Nucleus accumbens (tissue), 56 donors: ENCODE measurements at places on chromosomes 1 and 21.

DNA sequence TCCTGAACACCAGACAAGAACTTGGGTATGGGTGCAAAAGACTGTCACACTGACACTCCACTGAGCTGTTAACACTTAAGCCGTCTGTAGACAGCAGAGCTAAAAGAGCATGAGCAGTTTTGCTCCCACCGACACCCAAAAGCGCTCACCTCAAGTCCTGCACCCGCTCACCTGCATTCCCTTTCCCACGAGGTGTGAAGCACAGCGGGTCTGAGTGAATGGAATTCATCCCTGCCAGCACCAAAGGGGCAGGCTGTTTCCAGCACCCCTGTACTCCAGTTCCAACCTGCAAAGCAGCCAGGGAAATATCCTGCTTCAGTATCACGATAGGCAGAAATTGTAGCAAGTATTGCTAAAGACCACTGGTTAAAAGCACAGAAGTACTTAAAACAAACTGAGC lies 28.8 kb downstream of the KRTAP21-3 start:
- DNase-seq: no peak

DNA sequence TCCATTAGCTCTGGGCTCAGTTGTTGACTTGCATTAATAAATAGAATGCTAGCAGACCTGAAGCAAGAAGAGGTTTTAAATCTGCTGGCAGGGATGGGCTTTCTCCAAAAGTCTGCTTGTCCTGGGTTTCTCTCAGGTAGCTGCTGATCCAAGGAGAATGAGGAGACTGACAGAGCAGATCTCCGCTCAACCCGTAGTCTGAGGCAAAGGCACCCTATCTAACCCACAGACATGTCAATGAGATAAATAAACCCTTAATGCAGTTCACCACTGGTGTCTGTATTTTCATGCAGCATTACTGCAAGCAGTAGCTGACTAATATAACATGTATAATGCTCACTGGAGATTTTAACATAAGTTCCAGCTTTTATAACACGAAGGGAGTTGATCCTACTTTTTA lies 44.1 kb upstream of the RGS21 start:
- no peak for DNase-seq

DNA sequence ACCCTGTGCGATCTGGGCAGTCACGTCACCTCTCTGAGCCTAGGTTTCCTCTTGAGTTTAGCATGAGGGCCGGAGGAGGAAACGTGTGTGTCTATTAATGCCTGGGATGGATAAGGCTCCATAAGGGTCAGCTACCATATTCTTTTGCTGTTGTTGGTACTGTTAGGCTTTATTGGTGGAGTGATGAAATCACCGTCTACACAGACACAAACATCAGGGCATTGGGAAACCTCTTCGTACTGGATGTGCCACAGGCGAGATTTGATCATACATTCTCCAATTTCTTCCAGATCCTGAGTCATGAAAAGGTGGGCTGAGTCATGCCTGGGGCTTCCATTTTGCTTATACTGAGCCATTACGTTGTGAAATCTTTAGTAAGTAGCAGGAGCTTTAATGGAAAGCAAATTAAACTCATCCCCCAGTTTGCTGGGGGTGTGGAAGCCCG lies 24.9 kb upstream of the GRHL3 start:
- no peak for DNase-seq

GRCh38 chr21:28437061-28437460 lies 555.6 kb downstream of the LTN1 start:
- DNase-seq: no peak

- DNase-seq: no peak
Measured at GRCh38 chr21:44291936-44292811, 6.5 kb downstream of the AIRE start.

GRCh38 chr21:15212206-15212605 lies 147.4 kb upstream of the NRIP1 start:
- no peak for DNase-seq

DNA sequence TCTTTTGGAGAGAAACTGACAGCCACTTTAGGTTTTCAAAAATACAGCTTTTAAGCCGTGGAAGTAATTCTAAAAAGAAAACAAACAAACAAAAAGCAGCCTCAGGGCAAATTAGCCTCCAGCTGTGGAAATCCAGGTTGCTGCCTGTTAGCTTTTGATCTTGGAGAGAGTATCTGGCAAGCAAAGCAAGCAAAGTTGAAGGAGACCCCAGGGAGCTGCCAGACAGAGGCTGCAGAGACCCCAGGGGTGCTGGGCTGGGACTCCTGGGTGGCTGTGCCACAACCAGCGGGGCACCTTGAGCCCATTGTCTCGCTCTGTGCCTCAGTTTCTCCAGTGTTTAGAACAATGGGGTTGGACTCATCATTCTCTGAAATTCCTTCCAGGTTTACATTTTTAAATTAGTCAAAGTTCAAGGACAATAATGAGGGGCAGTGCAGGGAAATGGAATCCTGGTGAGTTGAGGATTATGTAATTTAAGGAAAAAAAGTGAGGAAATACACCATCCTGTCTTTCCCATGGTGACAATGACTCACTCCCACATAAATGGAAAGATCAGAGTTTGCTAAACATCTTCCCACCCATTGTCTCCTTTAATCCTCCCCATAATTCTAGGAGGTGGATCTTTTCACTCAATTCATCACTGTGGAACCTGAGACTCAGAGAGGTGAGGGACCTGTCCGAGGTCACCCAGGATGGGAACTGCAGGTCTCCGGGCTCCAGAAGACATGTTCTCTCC lies 480.5 kb downstream of the MATN1 start:
- DNase-seq: no peak

DNA sequence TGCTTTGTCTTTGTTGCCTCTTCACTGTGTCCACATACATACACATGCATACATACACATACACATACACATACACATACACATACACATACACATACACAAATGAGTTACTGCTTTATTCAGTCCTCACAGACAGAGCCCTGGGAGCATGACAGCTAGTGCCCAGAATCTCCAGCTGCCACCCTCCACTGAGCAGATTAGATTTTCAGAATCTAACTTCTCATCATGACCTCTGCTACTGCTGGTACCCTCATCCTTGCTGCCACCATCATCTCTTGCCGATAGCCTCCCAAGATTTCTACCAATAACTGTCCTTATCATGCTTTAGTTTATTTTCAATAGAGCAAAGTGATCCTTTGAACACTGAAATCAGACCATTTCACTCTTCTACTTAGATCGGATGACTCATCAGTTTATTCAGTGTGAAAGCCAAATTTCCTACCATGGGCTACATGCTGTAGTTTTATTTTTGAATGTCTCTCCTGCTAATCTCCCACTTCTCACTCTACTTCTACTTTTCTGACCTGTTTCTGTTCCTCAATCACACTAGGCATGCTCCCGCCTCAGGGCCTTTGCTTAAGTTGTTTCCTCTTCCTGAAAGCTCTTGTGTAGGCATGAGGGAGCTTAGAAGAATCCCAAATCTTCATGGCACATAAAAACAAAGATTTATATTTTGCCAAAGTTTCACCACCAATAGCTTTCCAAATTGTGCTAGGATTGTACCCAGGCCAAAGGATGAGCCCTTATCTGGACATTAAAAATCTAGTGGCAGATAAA lies 43.0 kb downstream of the ATP6V1G3 start:
- no peak for DNase-seq

DNA sequence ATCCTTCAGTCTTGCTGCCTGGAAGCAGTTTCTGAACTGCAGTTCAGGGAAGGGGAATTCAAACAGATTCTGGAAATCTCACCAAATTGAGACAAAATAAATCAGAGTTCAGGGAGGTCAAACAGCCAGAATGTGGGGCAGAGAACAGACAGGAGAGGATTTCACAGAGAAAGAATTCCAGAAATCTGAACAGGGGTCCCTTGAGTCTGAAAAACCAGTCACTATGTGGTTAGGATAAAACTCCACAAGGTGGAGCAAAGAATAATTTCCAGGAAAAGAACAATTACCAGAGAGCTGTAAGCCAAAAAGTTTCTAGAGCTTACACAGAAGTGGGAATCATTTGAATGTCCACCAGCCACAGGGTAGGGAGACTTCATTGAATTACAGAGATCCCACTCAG lies 84.7 kb downstream of the URB2 start:
- DNase-seq: no peak

GRCh38 chr1:98217601-98218000 lies 296.8 kb upstream of the DPYD start:
- DNase-seq: no peak
